ENCODE measurements at places on chromosomes 2 and 18. TPM values are rescaled to one million over a fixed set of nuclear protein-coding genes. Genes with fewer than 3 reads are reported as not detected.

TFPI gene
- 72.5 TPM for total RNA-seq

RGPD5 gene
- total RNA-seq, result 18.2 TPM

PTPN2 gene
- 29.4 TPM for total RNA-seq

MEIS1 gene
- 78.2 TPM for total RNA-seq

DNA sequence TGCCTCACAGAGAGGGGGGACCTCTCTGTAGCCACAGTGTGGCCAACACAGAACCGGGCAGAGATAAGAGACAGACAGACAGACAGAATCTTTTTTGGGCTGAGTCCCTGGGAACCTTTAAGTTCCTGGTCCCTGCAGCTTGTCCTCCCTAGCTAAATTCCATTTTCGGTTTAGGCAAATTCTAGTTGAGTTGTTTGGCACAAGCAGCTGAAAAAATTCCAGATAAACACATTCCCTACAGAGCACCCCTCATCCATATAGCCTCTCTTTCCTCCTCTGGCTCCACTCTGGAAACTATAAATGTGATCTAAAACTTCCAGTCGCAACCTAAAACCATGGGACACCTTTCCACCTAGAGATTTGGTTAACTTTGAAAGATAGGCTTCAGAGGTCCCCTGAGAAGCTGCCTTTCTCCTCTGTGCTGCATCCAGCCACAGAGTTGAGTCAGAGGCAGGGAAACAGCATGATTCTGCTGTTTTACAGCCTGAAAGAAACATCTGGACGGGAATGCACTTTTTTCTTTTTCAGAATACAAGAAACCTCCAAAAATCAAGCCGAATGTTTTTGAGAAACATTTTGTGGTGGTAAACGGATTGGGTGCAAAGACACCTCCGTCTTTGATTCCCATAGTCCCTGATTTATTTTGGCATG lies 30.9 kb downstream of the SLC4A3 start:
- peak; percentile 75 for DNase-seq
